Activated CD4-positive, alpha-beta T cell treated with anti-CD3 and anti-CD28 coated beads, Interleukin-2, amount 50 U/mL, for 4 hours (primary cell): ENCODE measurements at places on chromosomes 4 and X.

GRCh38 chrX:123525123-123525725 is 207.6 kb downstream of the THOC2 start:
- DNase-seq, result no peak

- DNase-seq, result no peak
Observed at GRCh38 chr4:41185614-41186592, 28.4 kb downstream of the APBB2 start.

- no peak for DNase-seq
Observed at GRCh38 chr4:94160774-94161173, 46.9 kb upstream of the SMARCAD1 start.

DNA sequence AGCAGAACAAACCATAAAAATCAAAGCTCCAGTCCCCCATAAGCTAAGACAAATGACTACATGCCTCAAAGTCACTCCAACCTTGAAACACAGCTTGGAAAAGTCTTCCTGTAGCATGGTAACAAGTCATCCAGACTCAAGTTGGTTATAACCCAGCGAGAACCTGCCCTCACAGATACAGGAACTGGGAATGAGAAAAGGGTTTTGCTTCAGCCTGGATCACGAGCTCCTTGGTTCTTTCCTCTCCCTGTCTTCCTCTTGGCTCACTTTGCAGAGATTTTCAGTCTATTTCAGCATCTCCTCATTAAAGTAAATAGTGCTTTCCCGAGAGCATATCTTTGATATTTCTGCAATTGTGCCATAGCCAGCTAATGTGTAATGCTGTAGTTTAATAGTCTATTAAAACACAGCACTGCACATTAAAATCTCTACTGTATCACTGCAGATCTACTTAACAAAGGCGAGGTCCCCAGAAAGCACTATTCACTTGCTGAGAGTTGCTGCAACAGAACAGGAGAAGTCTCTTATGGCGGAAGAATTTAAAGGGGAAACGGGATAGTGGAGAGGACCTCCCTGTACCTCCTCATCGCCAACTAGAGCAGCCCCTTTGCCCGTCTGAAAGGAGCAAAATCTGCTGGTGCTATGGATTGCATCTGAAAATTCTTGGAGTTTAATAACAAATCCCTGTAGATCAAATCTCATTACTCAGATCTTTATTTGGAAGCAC is 249.3 kb upstream of the GATB start:
- no peak for DNase-seq

- DNase-seq, result no peak
Observed at GRCh38 chrX:13768939-13769338, 34.4 kb downstream of the OFD1 start.

- no peak for DNase-seq
Observed at GRCh38 chrX:147917700-147918695, 6.3 kb downstream of the FMR1 start.

DNA sequence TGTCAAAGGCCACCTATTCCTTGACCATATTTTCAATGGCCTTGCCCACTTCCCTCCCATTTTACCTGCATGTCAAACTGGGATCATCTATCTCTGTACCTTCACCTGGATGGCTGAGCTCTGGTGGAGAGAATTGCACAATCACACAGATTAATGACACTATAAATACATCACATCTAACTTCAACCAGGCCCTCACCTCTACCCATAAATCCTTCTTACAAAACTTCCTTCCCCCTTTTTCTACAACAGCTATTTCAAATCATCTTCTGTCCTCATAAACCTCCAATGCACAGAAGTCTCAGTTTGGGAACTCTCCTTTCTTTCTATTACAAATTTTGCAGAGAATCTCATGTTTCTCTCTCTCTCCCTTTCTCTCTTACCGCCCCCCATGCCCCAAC is 9.2 kb downstream of the PALLD start:
- DNase-seq, result no peak

DNA sequence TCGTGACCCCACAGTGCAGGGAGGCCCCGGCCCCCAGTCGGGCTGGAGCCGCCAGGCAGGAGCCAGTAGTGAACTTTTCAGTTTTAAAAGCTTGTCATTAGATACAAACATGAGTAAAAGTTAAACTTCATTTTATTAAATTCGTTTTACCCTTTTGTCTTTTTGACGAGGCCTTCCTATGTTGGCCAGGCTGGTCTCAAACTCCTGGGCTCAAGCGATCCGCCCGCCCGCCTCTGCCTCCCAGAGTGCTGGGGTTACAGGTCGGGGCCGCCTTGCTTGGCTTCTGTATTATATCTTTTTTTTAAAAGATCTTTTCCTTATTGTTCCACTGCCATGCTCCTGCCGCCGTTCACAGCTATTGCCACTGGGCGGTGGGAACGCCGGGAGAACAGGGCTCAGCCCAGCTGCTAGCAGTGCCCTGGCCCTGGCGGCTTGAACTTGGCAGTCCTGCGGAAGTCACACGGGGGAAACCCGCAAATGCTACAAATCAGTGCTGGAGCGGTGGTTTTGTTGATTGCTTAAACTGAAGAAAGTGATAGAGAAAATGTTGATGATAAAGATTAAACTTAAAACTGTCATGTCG is 968 bp upstream of the NELFA start:
- DNase-seq, result peak; percentile 27

DNA sequence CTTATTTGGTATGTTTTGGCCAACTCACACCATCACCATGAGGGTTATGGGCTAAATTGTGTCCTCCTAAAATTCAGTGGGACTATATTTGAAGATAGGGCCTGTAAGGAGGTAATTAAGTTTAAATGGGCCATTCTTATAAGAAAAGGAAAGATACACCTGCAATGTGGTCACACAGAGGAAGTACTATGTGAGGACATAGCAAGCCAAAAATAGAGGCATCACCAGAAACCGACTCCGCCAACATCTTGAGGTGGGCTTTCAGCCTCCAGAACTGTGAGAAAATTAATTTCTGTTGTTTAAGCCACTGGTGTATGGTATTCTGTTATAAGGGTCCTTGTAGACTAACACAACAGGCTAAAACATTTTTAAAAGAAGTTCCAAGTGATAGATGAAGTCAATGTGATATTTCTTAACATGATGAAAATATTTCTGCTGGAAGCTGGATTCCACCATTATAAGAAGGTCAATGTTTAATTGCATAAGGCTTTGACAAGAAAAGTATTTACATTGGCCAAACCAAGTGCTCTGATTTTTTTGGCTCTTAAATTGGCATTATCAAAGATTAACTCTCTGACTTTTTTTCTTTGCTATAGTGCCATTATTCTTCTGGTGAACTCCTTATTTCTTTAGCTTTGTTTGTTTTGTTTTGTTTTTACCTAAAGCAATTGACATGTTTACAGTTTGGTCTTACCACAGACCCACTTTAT is 540.9 kb downstream of the PPARGC1A start:
- DNase-seq, result no peak

- DNase-seq, result peak; percentile 61
Observed at GRCh38 chr4:139453041-139453370, 915 bp upstream of the RAB33B start.

- no peak for DNase-seq
Observed at GRCh38 chr4:65559270-65559669, 111.0 kb downstream of the EPHA5 start.

DNA sequence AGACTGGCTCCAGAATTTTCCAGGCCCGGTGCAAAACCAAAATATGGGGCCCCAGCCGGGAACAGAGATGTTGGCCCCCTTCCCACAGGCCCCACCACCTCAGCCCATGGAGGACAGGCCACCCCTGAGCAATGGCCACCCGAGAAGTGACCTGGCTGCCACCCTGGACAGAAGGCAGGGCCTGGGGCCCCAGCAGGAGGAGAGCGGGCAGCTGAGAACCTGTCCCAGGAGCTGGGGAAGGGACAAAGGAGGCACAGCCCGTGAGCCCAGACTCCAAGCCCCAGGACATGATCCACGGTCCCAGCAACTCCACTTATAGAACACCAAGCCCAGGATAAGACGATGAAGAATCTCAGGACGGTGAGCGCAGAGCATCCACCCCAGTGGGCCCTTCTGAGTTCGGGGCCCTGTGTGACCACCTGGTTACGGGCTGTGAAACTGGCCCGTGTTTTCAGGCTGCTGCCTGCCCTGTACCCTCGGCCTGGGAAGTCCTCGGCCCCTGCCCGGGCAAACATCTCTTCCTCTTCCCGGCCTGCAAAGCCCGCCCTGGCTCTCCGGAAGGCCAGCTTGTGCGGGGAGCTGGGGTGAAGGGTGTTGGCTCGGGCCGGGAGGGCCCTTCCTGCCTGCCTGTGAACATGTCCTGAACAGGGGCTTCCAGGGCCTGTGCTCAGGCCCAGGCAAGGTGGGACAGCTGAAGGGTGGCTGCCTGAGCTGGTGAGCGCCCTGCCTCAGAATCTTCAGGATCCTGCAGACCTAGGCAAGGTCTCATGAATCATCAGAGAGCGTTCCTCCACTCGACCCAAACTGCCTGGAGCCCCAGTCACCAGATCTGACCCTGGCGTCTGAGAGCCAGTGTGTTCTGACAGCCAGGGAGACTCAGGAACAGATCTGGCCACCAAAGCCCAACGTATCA is 47.0 kb upstream of the MAN2B2 start:
- DNase-seq, result no peak

DNA sequence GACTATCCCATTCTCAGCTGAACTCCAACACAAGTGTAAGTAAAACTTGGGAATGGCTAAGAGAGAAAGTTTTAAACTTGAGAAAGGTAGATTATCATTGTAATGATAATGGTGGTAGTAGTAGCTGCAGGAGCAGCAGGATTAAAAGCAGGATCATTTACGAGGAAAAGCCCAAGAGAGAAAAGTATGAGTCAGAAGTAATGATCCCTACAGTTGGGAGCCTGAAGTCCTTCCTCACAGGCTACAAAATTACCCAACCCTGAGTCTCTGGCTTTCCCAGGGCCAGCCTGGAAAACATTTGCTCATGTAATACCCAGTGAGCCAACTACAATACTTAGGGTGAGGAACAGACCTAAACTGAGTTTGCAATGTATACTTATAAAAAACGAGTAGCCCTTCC is 4.4 kb upstream of the PRDM8 start:
- no peak for DNase-seq

- DNase-seq, result no peak
Observed at GRCh38 chrX:23626651-23627050, 40.6 kb upstream of the PRDX4 start.

- DNase-seq, result no peak
Observed at GRCh38 chrX:45668686-45669443, 468.2 kb upstream of the DIPK2B start.

DNA sequence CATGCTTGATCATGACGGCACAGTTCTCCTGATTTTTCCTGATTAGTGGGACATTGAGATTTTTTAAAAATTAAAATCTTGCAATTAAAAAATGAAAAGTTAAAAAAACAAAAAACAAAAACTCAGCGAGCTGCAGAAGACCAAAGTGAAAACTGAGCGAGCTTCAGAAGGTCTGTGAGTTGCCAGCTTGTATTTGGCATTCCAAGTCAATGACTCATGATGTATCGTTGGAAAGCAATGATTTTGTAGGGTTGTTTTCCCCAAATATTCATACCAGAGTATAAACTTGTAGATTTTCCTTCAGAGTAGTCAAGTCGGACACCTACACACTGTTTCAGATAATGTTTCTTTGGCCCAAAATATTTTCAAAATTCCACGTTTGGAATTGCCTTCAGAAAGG is 76.9 kb downstream of the LRRC66 start:
- no peak for DNase-seq

DNA sequence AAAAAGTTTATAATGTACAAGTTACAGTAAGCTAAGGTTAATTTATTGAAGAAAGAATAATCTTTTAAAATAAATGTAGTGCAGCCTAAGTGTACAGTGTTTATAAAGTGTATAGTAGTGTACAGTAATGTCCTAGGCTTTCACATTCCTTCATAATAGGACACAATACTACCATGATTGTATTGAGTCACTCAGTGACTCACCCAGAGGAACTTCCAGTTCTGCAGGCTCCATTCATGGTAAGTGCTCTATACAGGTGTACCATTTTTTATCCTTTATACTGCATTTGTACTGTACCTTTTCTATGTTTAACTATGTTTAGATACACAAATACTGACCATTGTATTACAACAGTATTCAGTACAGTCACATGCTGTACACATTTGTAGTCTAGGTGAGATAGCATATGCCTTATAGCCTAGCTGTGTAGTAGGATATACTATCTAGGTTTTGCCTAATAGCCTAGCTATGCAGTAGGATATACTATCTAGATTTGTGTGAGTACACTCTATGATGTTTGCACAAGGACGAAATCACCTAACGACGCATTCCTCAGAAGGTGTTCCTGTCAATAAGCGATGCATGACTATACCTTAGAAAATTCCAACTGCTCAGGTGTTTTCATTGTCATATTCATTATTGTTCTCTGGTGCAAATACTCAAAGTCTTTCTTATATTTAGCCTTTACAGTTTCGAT is 5.5 kb upstream of the TMEM255A start:
- no peak for DNase-seq

DNA sequence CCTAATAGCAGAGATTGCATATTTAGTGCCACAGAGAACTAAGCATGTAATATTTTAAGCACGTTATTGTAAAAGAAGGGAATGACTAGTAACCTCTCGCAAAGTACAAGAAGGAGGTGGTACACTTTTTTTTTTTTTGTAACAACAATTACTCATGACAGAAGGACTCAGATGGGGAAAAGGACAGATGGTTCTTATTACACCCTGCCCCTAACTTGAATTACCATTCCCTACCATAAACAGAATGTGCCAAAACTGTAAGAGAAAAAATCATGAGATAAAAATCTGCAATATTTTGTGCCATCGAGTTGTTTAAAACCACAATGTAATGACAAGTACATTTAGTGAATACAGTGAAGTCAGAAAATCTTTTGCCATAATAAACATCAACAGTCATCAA is 33.0 kb upstream of the RAPGEF2 start:
- DNase-seq, result no peak

DNA sequence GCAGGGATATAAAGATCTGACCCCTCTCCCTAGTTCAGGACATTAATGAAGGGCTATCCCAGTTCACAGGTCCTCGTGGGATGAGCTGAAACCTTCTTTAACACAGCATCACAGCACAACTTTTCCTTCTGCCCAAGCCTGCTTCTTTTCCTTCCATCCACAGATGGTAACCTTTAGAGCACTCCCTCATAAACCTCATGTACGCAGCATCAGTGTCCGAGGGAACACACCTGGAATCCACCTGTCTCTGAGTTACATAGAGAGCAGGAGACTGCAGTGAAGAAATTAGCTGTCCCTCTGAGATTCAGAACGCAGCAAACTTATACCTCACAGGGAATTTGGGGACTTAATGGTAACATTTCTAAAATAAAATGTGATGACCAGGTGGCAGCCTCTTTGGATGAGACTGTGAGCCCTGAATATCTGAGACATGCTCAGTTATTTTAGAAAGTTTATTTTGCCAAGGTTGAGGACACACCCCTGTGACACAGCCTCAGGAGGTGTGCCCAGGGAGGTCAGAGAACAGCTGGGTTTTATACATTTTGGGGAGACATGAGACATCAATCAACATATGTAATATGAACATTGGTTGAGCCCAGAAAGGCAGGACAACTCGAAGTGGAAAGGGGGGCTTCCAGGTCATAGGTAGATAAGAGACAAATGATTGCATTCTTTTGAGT is 73.8 kb upstream of the PACRGL start:
- DNase-seq, result no peak

GRCh38 chrX:120504569-120504968 is 35.5 kb upstream of the LAMP2 start:
- no peak for DNase-seq
